Spinal cord (tissue), 10 donors: ENCODE measurements at places on chromosomes 2 and 18.
A peak's percentile ranks its signal among the peaks of the same experiment; 100 is the strongest.

GRCh38 chr18:79869591-79870300 is 72.0 kb downstream of the KCNG2 start:
- no peak overlapping the region for H3K27ac ChIP-seq
- H3K4me1 ChIP-seq, result peaks cover 19% of the 10 kb centered on the region
- H3K36me3 ChIP-seq, result peaks cover 10% of the 10 kb centered on the region
- DNase-seq, result no peak
- no peaks in the 10 kb centered on the region for H3K27me3 ChIP-seq

- H3K27ac ChIP-seq, result no peak overlapping the region
- no peak overlapping the region for H3K4me3 ChIP-seq
- DNase-seq, result no peak
- no peaks in the 10 kb centered on the region for H3K27me3 ChIP-seq
- peaks cover under 1% of the 10 kb centered on the region for H3K4me1 ChIP-seq
Observed at GRCh38 chr18:48819781-48820482, 130.8 kb downstream of the SMAD7 start.

DNA sequence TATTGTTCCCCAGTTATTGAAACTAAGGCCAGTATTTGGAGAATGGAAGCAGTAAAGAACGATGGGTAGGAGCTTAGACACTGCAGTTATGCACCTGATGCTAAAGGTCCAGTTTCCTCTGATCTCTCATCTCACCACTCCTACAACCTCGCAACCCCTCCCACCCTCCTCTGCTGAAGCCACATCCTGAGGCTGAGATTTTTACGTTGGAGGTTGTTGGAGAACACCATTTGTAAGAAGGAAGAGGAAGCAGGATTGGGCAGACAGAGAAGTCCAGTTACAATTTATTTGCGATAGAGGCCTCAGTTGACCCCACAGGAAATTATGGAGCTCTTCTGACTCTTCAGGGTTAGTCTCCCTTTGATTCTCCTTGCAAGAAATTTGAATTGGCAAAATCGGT is 54.3 kb upstream of the NDUFV2 start:
- H3K27ac ChIP-seq, result no peak overlapping the region
- no peak for DNase-seq
- H3K36me3 ChIP-seq, result no peaks in the 10 kb centered on the region

- no peak overlapping the region for H3K27ac ChIP-seq
- H3K4me3 ChIP-seq, result no peak overlapping the region
- no peak for DNase-seq
- no peaks in the 10 kb centered on the region for H3K36me3 ChIP-seq
- H3K27me3 ChIP-seq, result no peaks in the 10 kb centered on the region
- H3K4me1 ChIP-seq, result peaks cover 10% of the 10 kb centered on the region
Observed at GRCh38 chr2:43302182-43302960, 76.0 kb upstream of the ZFP36L2 start.

GRCh38 chr2:239470151-239470900 is 69.5 kb upstream of the HDAC4 start:
- peaks cover 9% of the 10 kb centered on the region for H3K4me1 ChIP-seq
- H3K27ac ChIP-seq, result no peak overlapping the region
- no peak overlapping the region for H3K4me3 ChIP-seq
- H3K36me3 ChIP-seq, result no peaks in the 10 kb centered on the region
- DNase-seq, result no peak

DNA sequence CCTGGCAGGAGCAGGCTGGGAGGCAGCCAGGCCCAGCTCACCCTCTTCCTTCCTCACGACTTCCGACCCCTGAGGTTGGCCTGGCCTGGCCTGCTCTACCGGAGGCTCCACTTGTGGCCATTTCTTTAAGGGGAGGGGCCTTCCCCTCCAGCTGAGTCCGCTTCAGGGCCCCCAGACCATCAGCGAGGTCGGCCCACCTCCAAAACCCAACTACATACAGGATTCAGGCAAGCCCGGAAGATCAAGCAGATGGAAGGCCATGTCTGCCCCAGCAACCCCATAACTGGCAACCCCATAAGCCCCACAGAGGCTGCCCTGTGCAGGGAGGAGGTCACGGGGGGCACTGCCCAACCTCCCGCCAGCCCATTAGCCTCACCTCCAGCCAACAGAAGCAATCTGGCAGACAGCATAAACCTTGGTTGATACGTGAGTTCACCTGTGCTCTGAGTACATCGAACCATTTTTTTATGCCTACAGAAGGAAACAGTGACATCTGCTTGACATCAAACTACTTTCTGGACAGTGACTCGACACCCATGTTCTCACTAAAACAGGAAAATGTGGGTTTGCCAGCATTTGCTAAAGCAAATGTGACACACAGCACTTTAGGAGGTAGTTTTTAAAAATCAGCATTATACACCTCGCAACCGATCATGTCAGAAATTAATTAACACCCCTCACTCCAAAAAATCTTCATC is 98.9 kb downstream of the EIPR1 start:
- DNase-seq, result no peak
- peaks cover 28% of the 10 kb centered on the region for H3K4me1 ChIP-seq
- no peak overlapping the region for H3K27ac ChIP-seq
- H3K27me3 ChIP-seq, result no peaks in the 10 kb centered on the region
- H3K36me3 ChIP-seq, result peaks cover 21% of the 10 kb centered on the region

DNA sequence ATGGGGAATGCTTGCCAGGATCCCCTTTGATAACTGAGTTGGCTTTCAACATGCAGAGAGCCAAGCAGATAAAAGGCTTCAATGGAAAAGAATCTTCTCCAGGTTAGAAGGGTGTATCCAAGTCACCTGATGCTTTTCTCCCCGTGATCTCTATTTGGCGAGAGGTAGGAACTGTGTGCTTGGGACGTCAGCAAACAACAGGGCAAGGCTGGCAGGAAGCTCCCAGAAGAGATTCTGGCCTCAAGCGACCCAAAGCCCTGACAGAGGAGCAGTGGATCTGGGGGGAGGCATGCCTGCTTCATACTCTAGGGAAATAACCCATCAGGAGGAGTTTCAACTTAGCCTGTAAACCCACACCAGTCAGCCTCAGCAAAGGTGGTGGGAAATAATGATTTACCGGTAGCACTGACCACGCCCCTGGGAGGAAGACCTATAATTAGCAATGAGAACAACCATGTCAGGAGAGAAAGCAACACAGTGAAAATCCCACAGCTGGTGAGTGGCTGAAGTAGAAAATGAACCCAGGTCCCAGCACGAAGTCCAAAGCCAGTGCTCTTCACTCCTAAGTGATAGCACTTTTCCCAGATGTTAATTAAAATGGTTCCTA is 76.3 kb upstream of the SEC11C start:
- no peaks in the 10 kb centered on the region for H3K4me1 ChIP-seq
- no peaks in the 10 kb centered on the region for H3K27me3 ChIP-seq
- H3K4me3 ChIP-seq, result no peak overlapping the region
- H3K36me3 ChIP-seq, result no peaks in the 10 kb centered on the region

GRCh38 chr18:48855422-48856377 is 95.1 kb downstream of the SMAD7 start:
- no peak overlapping the region for H3K27ac ChIP-seq
- H3K4me1 ChIP-seq, result peaks cover 45% of the 10 kb centered on the region
- peaks cover 55% of the 10 kb centered on the region for H3K36me3 ChIP-seq
- H3K4me3 ChIP-seq, result no peak overlapping the region
- no peaks in the 10 kb centered on the region for H3K27me3 ChIP-seq

GRCh38 chr2:186042207-186043028 is 303.8 kb downstream of the FSIP2 start:
- H3K27me3 ChIP-seq, result no peaks in the 10 kb centered on the region
- no peaks in the 10 kb centered on the region for H3K4me1 ChIP-seq
- H3K36me3 ChIP-seq, result no peaks in the 10 kb centered on the region
- DNase-seq, result no peak
- no peak overlapping the region for H3K4me3 ChIP-seq
- H3K27ac ChIP-seq, result no peak overlapping the region

DNA sequence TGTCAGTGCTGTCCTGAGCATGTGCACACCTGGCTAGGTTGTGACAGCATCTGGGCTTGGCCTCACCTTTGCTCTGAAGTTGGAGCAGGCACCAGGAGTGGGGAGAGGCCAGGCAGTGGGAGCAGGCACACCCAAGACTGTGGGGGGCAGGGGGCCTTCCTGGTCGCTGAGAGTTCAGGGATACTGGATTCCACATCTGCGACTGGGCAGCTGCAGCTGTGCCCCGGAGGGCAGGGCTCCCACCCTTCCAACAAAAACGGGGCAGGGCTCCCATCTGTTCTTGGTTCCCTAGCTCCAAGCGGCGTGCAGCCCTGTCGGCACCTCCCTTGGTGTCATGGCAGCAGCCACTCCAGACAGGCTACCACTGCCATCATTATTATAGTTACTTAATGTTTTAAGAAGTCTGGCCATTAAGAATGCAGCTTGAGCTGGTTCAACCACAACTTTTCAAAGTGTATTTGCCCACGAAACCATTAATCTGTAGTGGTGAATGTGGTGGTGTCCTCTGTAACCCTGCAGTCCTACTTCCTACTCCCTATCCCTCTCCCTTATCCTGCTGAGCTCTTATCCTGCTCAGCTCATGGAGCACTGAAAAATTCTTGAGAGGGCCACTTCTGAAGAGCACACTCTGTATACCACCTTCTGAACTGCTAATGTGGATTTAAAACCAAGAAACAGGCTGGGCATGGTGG is 48.0 kb upstream of the RAB1A start:
- no peak for DNase-seq
- no peak overlapping the region for H3K4me3 ChIP-seq
- H3K4me1 ChIP-seq, result no peaks in the 10 kb centered on the region
- no peaks in the 10 kb centered on the region for H3K27me3 ChIP-seq
- H3K36me3 ChIP-seq, result no peaks in the 10 kb centered on the region

GRCh38 chr2:134783912-134784311 is 54.5 kb upstream of the ACMSD start:
- H3K36me3 ChIP-seq, result no peaks in the 10 kb centered on the region
- H3K4me3 ChIP-seq, result no peak overlapping the region
- peaks cover 2% of the 10 kb centered on the region for H3K27me3 ChIP-seq

GRCh38 chr2:38466876-38467767 is 90.0 kb upstream of the ATL2 start:
- H3K36me3 ChIP-seq, result no peaks in the 10 kb centered on the region
- no peak overlapping the region for H3K4me3 ChIP-seq
- no peak for DNase-seq
- H3K4me1 ChIP-seq, result no peaks in the 10 kb centered on the region
- H3K27me3 ChIP-seq, result no peaks in the 10 kb centered on the region

DNA sequence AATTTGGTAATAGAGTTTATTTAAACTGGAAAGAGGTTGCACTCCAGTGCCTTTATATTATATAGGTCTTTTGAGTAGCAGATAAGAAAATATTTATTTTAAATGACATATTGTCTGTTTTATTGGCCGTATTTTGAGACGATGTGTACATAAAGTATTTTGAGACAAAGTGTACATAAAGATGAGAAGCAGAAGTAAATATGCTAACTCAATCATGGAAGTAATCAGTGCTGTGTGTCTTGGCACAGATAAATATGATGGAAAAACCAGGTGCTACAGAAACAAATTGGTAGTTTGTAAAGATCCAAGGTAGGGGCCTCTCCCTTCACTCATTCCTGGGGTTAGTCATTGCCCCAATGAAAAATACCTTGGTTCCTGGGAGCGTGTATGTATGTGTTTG is 382.9 kb downstream of the DSEL start:
- no peak overlapping the region for H3K4me3 ChIP-seq
- H3K27me3 ChIP-seq, result no peaks in the 10 kb centered on the region
- DNase-seq, result no peak
- no peaks in the 10 kb centered on the region for H3K36me3 ChIP-seq

- no peak overlapping the region for H3K27ac ChIP-seq
- no peaks in the 10 kb centered on the region for H3K36me3 ChIP-seq
- H3K4me3 ChIP-seq, result no peak overlapping the region
- peak; percentile 11 for DNase-seq
- H3K27me3 ChIP-seq, result no peaks in the 10 kb centered on the region
Observed at GRCh38 chr2:145593991-145594614, 1074.2 kb upstream of the ZEB2 start.

GRCh38 chr2:100104718-100105677 is 37.4 kb downstream of the AFF3 start:
- H3K36me3 ChIP-seq, result no peaks in the 10 kb centered on the region
- H3K27me3 ChIP-seq, result no peaks in the 10 kb centered on the region
- peak overlapping the region; percentile 56 for H3K4me3 ChIP-seq
- peak; percentile 91 for DNase-seq
- H3K4me1 ChIP-seq, result peaks cover 23% of the 10 kb centered on the region
- H3K27ac ChIP-seq, result peak overlapping the region; percentile 63

GRCh38 chr2:30472326-30472725 is 25.3 kb downstream of the LCLAT1 start:
- H3K27ac ChIP-seq, result no peak overlapping the region
- no peak overlapping the region for H3K4me3 ChIP-seq
- no peaks in the 10 kb centered on the region for H3K27me3 ChIP-seq
- H3K4me1 ChIP-seq, result no peaks in the 10 kb centered on the region
- no peaks in the 10 kb centered on the region for H3K36me3 ChIP-seq

GRCh38 chr2:142621287-142621686 is 256.2 kb upstream of the KYNU start:
- no peak overlapping the region for H3K4me3 ChIP-seq
- H3K27ac ChIP-seq, result no peak overlapping the region
- no peaks in the 10 kb centered on the region for H3K4me1 ChIP-seq

DNA sequence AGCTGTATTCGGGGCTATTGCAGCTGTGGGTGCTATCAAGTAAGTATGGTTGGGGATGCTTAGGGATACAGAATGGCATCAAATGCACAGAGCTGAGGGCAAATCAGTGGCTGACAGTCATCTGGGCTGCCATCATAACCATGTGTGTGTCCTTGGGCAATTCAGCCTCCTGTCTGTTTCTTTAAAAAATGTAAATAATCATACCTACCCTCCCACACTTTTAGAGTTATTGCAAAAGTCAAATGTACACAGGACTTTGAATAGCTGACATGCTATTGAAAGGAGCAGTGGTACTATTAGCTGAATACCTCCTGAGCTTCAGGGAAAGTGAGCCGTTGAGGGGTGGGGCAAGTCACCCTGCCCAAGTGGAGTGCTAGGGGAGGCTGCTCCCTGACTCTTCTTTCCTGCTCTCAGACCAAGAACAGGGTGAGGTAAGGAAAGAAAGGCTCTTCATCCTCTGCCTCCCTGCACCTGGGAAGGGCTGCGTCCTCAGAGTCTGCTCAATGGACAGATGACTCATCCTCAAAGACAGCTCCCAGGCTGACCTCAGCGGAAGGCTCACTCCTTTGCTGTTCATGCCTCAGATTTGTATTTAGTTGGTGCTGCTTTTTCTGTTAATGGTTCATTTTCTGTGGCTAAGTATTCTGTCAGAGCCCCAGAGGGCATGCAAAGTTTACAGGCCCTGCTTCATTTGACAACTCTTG is 54.9 kb upstream of the BZW1 start:
- no peaks in the 10 kb centered on the region for H3K4me1 ChIP-seq
- H3K4me3 ChIP-seq, result no peak overlapping the region
- H3K27ac ChIP-seq, result no peak overlapping the region

- no peaks in the 10 kb centered on the region for H3K27me3 ChIP-seq
- no peak for DNase-seq
- peaks cover 10% of the 10 kb centered on the region for H3K4me1 ChIP-seq
- H3K36me3 ChIP-seq, result no peaks in the 10 kb centered on the region
- no peak overlapping the region for H3K4me3 ChIP-seq
Observed at GRCh38 chr2:217733461-217733860, 269.3 kb downstream of the TNS1 start.

GRCh38 chr2:181197140-181197760 is 216.8 kb downstream of the UBE2E3 start:
- H3K27ac ChIP-seq, result no peak overlapping the region
- no peaks in the 10 kb centered on the region for H3K36me3 ChIP-seq
- H3K4me1 ChIP-seq, result no peaks in the 10 kb centered on the region
- no peak for DNase-seq
- no peaks in the 10 kb centered on the region for H3K27me3 ChIP-seq
